ENCODE measurements at places on chromosomes 3 and 15.

DNA sequence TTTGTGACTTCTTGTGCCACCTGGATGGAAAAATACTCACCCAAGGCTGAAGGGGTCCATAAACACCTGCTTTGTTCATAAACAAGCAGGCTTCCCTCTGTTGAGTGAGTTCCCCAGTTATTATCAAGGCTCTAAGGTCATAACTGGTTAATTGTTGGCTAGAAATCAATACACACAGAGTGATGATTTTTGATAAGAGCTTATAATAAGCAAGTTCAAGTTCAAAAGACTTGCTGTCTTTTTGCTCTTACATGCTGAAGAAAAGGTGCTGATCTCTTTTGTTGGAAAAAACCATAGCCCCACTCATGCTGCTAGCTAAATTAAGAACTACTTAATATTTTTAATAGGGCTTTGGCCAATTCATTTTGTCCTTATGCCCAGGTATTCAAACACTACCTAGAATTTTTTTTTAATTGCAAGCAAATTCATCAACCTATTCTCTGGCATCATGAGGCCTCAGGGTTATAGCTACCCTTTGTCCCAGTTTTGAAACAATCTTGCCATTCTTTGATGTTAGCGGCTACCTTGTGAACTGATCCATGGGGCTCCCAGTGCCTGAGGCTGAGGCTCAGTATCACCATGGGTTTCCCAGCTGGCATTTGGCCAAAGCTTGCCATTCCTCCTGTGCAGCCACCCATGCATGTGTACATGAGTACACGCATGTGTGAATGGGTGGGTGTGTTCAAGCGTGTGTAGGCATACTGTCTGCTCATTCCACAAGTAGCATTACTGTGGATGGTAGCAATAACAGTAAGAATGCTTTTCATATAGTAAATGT, 127.6 kb upstream of the LPP start:
- no peak for DNase-seq

DNA sequence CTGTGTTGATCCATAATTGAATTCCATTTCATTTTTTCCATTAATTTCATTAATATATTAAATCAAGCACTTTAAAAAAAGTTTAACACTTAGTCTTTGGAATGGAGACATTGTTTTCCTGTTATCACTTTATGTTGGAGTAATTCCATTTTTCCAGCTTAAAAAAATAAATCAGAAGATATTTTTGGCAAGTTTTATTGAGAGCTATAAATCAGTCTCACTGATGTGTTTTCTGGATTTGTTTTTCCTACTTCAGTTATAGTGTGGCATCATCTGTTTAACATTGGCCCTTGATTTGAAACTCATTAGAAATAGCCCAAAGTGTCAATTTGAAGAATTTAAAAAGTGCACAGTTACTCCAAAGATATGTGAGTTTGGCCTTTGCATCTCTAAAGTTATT, 53.1 kb downstream of the MAP2K5 start:
- no peak for DNase-seq

DNA sequence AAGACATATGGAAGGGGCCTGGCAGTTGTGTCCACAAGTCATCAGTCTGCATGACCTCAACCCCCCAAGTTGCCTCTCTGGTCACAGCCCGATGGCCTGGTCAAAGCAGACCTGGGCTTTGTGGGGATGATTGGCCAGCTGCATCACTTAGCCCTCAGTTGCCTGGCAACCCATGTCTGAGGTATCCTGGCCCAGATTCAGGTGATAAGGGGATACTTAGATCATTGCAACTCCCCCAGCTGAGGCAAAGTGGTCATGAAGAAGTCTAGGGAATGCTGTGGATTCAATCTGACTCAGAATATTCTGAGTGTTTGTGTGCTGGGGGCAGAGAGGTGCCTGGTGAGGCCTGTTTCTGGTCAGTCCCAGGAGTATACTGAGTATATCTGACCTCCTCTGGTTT, 5.0 kb downstream of the GPR156 start:
- no peak for DNase-seq

- peak; percentile 39 for DNase-seq
Measured at GRCh38 chr3:153679714-153680113, 441.5 kb upstream of the ARHGEF26 start.

DNA sequence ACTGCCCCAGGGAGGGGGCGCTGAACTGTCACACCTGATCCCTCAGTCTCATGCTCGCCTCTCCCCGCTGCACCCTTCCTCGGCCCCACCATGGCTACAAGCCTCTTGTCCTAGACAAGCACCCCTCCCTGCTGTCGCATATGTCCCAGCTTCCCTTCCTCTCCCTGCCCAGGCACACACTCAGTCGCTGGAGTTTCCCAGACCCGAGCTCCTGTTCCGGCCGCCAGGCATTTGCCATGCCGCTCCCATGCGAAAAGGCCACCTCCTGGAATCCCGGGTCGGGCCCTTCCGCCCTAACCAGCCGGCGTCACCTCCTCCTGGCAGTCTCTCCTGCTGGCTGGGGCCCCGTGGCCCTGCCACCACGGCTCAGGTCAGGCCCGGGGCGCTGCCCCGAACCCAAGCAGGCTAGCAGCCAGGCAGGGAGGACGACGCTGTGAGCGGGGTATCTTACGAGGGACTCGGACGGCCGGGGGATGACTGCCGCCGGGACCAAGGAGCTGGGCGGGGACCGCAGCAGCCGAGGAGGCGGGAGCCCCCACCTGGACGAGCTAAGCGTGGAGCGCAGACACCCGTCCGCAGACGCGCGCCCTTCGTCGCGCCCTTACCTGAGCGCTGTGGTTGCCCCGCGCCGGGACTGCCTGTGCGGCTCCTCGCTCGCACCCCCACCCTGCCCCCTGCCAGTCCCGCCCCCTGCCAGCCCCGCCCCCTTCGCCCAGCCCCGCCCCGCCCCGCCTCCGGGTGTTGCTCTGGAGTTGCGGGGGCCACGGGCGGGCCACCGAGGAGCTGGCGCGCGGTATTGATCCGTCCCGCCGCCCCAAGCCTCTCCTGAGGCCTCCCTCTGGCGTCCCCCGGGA, at the start of gene ALS2CL:
Gene ALS2CL, minus strand, starts transcription at position 642 of the 854 bp plus-strand sequence. CDS start 4,239 bp downstream, outside the sequence.
- no peak for DNase-seq

- DNase-seq = no peak
Measured at GRCh38 chr3:154182322-154182922, 61.2 kb downstream of the ARHGEF26 start.

DNA sequence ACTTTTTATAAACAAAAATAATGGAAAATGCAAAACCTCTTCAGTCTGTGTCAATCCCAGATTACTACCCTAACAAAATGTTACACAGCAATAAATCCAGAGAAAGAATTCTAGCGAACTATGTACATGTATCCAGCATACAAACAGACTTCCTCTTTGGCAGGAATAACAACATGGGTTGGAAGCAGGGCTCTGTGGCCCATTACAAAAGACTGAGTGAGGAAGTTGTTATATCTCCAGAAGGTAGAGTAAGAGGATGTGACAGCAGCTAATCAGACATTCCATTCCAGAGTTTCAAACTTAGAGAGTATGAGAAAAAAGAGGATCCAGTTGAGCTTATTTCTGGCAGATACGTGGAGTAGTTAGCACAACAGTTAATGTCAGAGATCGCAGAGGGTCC, 294.0 kb upstream of the PLSCR5 start:
- no peak for DNase-seq

GRCh38 chr3:170350515-170351413, 6.8 kb upstream of the SKIL start:
- no peak for DNase-seq

- no peak for DNase-seq
Measured at GRCh38 chr15:27095886-27096624, 125.1 kb downstream of the GABRG3 start.

- DNase-seq = no peak
Measured at GRCh38 chr3:163273694-163274093, 1777.1 kb downstream of the OTOL1 start.

DNA sequence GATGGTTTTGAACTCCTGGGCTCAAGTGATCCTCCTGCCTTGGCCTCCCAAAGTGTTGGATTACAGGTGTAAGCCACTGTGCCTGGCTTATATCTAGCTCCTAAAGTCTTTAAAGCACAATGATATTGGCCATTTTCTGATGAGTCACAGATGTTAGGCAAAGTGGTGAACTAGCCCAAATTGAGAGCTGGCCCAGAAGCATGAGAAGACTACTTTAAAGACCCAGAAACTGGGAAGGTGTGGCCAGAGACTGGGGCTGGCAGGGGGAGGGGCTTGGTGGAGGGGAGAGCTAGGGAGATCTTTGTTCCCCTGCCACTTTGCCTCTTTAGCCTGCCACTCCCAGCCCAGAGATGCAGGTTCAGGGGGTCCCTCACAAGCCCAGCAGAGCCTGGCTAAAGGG, 21.6 kb downstream of the CHRNA3 start:
- DNase-seq = no peak

- DNase-seq = no peak
Measured at GRCh38 chr3:12229896-12230295, 59.0 kb upstream of the PPARG start.

DNA sequence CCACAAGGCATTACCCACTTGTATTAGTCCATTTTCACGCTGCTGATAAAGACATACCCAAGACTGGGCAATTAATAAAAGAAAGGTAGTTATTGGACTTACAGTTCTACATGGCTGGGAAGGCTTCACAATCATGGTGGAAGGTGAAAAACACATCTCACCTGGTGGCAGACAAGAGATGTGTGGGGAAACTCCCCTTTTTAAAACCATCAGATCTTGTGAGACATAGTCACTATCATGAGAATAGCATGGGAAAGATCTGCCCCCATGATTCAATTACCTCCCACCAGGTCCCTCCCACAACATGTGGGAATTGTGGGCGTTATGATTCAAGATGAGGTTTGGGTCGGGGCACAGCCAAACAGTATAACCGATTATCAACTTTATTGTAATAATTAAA, 17.0 kb upstream of the CMC1 start:
- no peak for DNase-seq

- DNase-seq = no peak
Measured at GRCh38 chr3:60916546-60916945, 334.7 kb downstream of the FHIT start.

GRCh38 chr3:31567036-31567435, 34.3 kb downstream of the STT3B start:
- DNase-seq = no peak

- no peak for DNase-seq
Measured at GRCh38 chr3:130725746-130726145, 20.9 kb downstream of the PIK3R4 start.

- DNase-seq = no peak
Measured at GRCh38 chr15:81929557-81929956, 116.3 kb downstream of the MEX3B start.

DNA sequence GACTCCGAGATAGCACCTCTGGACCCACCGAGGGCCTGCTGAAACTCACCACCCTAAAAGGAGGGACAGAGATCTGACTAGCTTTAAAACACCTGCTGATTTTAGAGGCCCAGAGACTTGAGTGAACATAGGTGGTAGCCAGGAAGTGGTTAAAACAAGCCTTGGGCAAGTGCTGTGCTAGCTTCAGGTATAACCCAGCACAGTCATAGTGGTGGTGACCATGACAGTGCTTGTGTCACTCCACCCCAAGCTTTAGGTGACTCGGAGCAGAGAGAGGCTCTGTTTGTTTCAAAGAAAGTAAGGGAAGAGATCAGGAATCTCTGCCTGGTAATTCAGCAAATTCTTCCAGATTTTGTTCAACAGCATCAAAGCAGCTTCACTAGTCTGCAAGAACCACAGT, 641.1 kb upstream of the BCHE start:
- DNase-seq = no peak

- peak; percentile 37 for DNase-seq
Measured at GRCh38 chr15:90054618-90055097, 47.6 kb downstream of the IDH2 start.

GRCh38 chr15:45351227-45351626, 27.1 kb downstream of the GATM start:
- no peak for DNase-seq

DNA sequence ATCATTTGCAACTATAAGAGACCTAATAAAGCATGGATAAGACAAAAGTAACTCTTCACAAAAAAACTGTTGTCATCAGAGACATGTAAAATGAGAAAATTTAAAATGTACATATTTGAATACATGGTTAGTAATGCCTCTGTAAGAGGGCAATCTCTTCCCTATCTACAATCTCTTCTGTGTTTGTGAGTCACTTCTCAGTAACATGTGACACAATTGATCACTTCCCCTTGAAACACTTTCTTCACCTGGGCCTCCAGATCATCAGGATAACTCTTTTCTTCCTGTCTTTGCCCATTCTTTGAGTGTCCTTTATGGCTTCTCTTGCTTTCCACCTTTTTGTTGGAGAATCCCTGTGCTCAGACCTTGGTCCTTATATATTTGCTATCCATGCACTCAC, 50.4 kb downstream of the TFDP2 start:
- DNase-seq = no peak

DNA sequence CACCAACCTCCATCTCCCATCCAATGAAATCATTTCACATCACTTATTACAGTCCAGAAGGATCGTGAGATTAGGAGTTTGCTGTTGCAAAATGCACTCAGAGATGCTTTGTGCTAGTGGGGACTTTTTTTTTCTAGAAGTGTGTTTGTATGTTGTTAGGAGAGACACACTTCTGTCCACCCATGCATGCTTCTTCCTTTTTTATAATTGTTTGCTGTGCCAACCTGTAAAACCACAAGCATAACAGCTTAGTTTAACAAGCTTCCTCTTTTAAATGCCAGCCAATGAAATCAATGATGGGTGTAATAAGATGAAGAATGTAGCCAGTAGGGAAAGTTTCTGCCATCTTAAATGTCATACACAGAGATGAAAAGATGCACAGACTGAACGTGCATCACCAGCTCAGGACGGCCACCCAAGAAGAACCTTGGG, 305.6 kb upstream of the STT3B start:
- no peak for DNase-seq

- peak; percentile 41 for DNase-seq
Measured at GRCh38 chr15:29268706-29269484, 727 bp downstream of the NSMCE3 start.

GRCh38 chr3:473033-473800, 276.7 kb downstream of the CHL1 start:
- DNase-seq = no peak

- DNase-seq = no peak
Measured at GRCh38 chr15:51368751-51369450, 27.4 kb downstream of the GLDN start.

- DNase-seq = no peak
Measured at GRCh38 chr3:10778492-10779292, 37.3 kb upstream of the SLC6A11 start.

DNA sequence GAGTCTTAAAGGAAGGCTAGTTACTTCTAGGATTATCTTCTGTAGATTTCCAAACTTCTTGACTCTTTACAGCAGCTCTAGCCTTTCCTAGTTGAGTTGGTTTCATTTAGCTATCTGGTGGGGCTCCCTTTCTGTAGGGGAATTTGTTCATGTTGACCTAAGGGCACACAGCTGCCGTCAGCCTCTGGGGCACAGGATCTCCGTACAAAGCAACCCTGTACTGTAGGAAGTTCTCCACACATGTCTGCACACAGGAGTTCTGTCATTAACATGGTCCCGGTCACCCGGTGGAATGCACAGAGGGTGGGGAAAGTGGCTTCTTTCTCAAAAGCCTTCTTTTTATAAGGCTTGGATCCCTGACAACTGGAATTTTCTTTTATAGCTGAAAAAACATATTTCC, 88.7 kb upstream of the TNIK start:
- DNase-seq = no peak

GRCh38 chr3:7512048-7512447, 651.1 kb downstream of the GRM7 start:
- no peak for DNase-seq

GRCh38 chr3:33364531-33365128, 75.6 kb downstream of the UBP1 start:
- DNase-seq = no peak

Data from pons (tissue), 1 donor.